Cerebellum (tissue), 4 donors: ENCODE measurements at places on chromosomes 4 and X. TPM values are rescaled to one million over a fixed set of nuclear protein-coding genes. Genes with fewer than 3 reads are reported as not detected.

Gene EPGN
- 0.27 TPM for total RNA-seq

Gene ASIC5
- total RNA-seq, result not detected

Gene CT47B1
- not detected for total RNA-seq

DNA sequence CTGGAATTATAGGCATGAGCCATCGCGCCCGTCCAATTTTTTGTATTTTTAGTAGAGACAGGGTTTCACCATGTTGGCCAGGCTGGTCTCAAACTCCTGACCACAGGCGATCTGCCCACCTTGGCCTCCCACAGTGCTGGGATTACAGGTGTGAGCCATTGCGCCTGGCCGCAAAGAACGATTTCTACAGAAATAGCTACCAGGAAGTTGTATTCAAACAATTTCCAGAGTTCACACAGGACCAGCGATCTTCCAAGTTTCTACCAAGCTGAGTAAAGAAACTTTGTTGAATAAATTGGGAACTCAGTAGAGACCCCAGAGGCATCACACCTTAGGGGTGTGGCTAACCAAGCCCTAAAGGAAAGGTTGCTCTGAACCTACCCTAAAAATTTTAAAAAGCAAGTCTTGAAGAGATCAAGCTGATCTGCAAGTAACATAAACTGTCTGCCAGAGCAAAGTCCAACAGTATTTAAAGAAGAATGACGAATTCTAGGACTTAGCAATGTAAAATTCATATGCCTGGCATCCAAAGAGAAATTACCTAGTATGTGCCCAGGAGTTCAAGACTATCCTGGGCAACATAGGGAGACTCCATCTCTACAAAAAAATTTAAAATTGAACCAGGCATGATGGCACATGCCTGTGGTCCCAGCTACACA lies 48.4 kb upstream of the USP9X start:
- no peak for DNase-seq

- DNase-seq, result peak; percentile 17
Observed at GRCh38 chrX:103624111-103624510, 4.7 kb upstream of the TCEAL1 start.

GRCh38 chr4:143178923-143179322 lies 5.8 kb upstream of the USP38 start:
- no peak for DNase-seq
